NCI-H345 (cell line): ENCODE measurements at places on chromosomes 2 and 18.
A peak's percentile ranks its signal among the peaks of the same experiment; 100 is the strongest.

DNA sequence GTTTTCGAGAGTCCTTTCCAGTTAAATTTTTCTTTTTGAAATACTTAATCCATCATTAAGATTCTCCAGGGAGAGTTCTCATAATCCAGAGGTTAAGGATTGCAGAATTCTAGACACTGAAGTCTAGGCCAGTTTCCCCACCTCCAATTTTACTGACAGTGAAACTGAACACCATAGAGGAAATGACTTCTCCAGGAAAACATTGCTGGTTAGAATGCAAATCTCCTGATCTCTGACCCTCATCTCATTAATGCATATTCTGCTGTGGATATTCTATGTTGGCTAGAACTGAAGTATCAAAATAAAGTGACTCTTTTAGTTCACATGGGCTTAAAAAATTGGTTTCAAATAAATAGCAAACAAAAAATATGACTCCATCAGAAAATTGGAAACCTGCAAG lies 105.8 kb upstream of the UGP2 start:
- no peak for DNase-seq

- DNase-seq, result no peak
Measured at GRCh38 chr2:20516646-20517341, 69.9 kb downstream of the RHOB start.

DNA sequence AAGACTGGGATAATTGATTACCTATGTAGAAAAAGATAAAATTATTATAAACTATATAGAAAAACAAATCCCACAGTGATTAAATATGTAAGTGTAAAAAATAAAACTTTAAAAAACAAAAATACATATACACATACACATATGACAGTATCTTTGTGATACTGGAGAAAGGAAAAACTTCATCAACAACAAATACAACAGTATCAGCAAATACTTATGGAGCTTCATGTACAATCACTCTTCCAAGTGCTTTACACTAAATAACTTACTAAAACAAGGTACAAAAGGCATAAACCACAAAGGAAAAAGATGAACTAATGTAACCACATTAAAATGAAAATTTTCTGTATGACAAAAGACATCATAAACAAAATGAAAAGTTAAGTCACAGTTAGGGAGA lies 24.1 kb upstream of the GFPT1 start:
- DNase-seq, result no peak

DNA sequence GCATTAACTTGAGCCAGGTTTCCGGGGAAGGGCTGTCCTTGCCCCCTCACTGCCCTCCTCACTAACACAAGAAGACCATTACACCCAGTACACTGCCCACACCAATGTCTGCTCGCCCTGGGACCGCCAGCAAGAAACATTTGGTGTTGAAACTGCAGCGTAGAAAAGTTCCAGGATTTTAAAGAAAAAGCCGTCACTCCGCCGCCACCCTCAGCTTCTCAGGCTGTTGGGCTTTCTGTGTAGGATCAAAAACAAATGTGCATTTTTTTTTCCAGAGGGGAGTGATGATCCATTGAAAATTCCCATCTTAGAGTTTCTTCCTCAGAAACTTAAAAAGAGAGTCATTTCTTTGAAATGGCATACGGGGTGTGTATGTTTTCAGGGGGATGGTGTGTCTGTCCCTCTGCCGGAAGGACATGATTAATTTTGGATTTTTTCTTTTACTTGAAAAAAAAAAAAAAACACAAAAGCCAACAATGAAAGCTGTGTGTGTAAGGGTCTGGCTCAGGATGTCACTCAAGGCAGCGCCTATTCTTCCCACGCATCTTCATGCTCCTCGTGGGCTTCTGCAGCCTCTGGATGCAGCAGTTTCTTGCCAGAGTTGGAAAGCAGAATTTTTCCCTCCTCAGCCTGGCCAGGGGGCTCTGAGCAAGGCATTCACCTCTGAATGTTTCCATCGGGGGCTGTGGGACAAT lies 184.9 kb downstream of the GLI2 start:
- DNase-seq, result no peak

GRCh38 chr2:3223080-3223923 lies 154.3 kb downstream of the EIPR1 start:
- no peak for DNase-seq

DNA sequence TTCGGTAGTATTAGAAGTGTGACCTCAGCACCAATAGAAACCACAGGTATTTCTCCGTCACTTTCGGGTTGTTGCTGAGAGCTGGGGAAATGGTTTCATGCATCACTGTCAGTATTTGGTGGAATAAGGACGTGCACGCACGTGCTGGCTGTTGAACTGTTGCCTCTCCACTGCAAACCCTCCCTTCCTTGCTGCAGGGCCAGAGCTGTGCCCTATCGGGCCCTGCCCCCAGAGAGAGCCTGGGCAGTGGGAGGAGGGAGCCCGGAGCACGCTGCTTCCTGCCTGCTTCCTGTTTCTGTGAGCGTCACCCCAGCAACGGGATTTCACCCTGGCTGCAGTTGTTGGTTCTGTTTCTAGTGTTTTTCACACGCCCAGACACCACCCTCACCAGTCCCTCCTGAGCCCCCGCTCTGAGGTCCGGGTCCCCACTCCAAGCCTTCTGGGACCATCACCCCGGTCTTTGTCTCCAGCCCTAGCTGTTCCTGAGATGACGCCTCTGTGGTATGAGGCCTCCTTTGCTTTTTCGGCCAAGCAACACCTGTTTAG lies 47.4 kb downstream of the LRRFIP1 start:
- peak; percentile 48 for DNase-seq

DNA sequence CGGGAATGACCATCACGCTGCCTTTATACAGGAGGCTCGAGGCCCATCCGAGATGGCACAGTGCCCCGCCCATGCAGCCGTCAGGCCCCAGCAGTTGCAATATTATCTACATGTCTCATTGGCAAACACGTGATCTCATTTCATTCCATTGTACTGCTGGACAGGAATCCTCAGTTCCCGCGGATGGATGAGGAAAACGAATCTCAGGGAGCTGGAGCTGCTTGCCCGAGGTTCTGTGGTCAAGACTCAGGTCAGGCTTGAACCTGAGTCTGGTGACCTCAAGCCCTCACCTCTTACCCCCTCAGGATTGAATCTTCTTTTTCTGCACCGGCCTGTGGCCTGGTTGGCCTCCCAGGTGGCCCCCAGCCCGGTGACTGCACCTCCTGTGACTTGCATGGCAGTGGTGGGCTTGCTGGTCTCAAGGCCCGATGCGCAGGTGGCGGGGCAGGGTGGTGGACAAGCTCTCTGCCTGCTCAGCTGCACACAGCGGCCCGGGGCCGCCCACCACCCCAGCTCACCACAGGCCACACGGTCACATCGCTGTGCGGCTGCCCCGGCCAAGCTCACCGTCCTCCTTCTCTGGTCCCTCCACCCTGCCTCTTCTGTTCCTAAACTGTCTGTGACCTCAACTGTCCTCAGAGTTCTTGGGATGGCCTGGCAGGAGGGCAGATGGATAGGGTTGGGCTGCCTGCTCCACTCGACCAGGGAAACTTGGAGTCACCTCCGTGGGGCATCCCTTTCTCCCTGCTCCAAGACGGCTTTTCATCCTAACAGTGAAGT lies 52.0 kb upstream of the HS6ST1 start:
- no peak for DNase-seq

GRCh38 chr2:27375513-27376099 lies 4.9 kb downstream of the ZNF513 start:
- no peak for DNase-seq

DNA sequence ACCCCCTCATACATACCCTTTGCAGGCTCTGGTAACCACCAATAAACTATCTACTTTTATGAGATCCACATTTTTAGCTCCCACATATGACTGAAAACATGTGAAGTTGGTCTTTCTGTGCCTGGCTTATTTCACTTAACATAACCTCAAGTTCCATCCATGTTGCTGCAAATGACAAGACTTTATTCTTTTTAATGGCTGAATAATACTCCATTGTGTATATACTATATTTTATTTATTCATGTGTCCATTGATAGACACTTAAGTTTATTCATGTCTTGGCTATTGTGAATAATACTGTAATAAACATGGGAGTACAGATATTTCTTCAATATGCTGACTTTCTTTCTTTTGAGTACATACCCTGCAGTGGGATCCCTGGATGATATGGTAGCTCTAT lies 45.9 kb downstream of the SCN7A start:
- no peak for DNase-seq

DNA sequence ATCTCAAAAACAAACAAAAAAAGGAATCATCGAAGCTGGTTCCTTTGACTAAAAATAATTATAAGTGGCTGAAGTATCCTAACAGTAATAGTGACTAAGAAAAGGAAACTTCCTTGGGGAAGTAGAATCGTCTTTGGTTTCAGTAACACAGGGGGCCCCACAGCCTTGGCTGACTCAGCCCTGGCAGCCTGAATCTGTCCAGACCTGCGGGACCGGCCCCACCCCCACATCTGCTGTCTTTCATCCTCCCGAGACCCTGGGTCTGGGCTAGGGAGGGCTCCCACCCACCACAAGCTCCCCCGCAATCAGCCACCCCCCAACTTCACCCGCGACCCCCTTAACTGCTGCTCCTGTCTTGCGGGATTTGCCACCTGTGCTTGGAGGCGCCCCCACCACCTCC lies 1452.6 kb upstream of the ACVR2A start:
- DNase-seq, result no peak

GRCh38 chr2:236715077-236715476 lies 145.5 kb downstream of the ACKR3 start:
- no peak for DNase-seq

DNA sequence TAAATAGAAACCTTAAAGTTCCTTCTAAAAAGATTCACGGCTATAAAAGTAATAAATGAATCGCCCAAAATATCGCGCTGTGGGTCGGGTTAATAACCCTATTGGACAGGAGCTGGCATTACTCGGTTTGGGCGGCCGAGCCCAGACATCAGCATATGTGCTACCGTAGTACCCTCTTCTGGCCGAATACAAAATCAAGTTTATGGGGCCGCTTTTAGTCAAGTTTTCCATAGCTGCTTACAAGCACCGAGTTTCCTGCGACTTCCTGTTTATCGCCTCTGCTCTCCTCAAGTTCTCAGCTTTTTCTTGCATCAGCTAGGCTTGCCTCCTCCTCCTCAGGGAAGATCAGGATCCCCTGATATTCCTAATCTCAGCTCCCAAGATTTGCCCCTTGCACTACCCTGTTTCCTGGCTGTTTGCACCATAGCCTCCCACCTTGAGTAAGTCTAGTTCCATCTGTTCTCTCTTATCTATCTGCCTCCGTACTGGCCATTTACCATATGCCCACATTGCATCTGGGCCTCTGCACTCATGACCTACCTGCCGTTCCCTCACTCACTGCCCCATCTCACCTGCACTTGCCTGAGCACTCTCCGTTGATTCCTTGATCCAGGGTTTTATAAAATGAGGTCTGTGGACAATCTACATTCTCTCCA lies 56.1 kb downstream of the SLC35F5 start:
- DNase-seq, result no peak

- no peak for DNase-seq
Measured at GRCh38 chr2:140424471-140424870, 1644.3 kb upstream of the NXPH2 start.

- no peak for DNase-seq
Measured at GRCh38 chr2:21288299-21288698, 164.5 kb downstream of the TDRD15 start.

GRCh38 chr2:186274936-186275575 lies 211.0 kb upstream of the ZC3H15 start:
- DNase-seq, result no peak

- DNase-seq, result no peak
Measured at GRCh38 chr2:215031321-215031720, 107.1 kb downstream of the ABCA12 start.

- DNase-seq, result no peak
Measured at GRCh38 chr2:224893848-224894247, 148.4 kb downstream of the DOCK10 start.

- DNase-seq, result no peak
Measured at GRCh38 chr2:229445501-229446211, 174.6 kb upstream of the PID1 start.

DNA sequence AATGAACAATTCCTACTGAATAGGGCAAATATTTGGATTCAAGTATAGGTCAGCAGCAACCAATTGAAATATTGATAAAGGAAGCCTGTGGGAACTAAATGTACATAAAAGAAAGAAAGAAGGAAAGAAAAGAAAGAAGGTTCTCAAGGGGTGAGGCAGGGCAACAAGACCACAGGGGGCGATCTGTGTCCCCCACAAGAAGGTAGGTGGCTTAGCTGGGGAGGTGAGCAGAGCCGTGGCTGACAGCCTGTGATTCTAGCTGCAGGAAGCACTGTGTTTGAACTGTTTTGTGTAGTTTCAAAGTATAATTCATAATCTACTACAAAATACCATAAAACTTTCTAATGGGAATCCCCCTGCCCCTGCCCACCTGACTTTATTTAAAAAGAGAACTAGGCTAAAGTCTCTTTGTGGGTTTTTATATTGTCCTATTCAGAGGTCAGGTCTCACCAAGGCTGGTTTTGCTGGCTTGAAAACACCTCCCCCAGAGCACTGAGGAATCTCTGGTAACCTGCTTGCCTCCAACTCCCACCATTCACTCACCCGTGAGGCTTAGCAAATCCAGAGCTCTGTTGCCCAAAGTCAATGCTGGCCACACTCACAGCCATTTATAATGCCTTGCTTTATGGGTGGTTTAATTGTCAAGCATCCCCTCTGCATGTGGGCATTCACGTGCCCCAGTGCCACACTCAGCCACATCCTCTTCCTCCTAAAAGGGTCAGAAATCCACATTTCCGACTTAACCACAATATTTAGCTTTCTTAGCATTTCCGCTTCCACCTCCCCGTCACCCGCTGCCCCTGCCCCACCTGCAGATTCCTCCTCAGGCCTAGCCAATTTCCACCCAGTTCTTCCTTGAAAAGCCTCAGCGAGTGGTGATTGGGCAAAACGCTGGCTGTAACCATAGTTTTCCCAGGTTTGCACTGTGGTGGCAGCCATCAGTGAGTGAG lies 36.4 kb upstream of the LMAN1 start:
- no peak for DNase-seq

DNA sequence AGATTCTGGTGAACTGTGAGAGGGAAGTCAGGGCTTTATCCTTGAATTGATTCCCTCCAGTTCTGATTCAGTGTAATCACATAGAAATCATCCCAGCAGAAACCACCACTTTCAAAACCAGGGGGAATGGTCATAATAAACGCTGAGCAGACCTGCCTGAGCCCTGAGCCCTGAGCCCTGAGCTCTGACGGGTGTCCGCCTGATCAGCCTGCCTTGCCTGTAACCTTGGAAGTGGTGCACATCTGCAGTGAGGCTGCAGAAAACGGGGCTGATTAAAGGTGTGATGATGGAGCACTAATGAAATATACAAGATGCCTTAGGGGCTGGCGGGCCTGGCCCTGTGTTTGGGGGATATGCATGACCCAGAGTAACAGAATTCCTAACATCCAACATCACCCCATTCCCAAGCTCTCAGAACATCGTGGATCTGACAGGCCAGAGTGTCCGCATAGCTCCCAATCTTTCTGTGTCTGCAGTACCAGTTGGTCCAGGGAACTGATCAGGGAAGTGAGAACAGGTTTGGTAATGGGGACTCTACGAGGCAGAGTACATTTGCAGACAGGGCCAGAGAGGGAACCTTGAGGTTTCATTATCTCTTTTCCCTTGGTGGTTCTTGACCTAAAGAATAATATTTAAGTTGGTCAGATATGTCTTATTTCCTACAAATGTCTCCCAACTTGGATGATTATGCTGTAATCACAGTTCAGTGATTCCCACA lies 37.8 kb downstream of the KCTD18 start:
- DNase-seq, result no peak

- DNase-seq, result no peak
Measured at GRCh38 chr2:202299712-202300111, 34.1 kb downstream of the NOP58 start.
